ENCODE measurements at places on chromosomes 3 and 15. TPM values are rescaled to one million over a fixed set of nuclear protein-coding genes. Genes with fewer than 3 reads are reported as not detected.

- peaks cover 20% of the 10 kb centered on the region for H3K4me1 ChIP-seq
- no peak for DNase-seq
- H3K27me3 ChIP-seq, result no peaks in the 10 kb centered on the region
- peaks cover 19% of the 10 kb centered on the region for H3K36me3 ChIP-seq
- no peak overlapping the region for H3K4me3 ChIP-seq
Observed at GRCh38 chr3:114584734-114585371, 291.0 kb downstream of the TIGIT start.

- no peak overlapping the region for H3K4me3 ChIP-seq
- no peak overlapping the region for H3K27ac ChIP-seq
- H3K4me1 ChIP-seq, result peaks cover 6% of the 10 kb centered on the region
- H3K27me3 ChIP-seq, result peaks cover 4% of the 10 kb centered on the region
Observed at GRCh38 chr3:185317674-185318073, 45.3 kb upstream of the MAP3K13 start.

The PCNP gene
- total RNA-seq, result 181 TPM

DNA sequence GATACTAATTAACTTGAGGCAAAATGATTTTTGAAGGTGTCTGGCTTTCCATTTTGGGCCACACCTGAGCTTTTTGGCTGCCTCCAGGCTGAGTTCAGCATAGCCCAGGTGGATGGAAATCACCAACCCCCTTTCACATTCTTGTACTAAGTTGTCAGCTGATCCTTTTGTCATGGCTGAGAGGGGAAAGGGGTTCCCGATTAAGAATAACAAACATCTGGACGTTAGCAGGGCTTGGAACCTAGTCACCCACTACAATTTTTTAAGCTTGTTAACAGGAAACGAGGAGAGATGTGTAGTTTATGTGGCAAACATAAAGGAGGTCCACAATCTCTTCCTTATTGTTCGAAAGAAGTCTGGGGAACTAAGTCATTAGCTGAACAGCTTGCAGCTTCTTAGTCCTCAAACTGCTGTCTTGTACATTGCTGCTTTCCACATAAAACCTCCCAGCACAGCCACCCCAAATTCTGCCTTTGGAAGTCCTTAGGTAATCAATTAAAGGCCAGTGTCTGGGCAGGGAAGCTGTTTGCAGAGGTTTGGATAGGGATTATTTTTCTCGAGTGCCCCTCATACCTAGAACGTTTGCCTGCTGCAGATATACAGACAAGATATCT is 5.0 kb downstream of the NR2F2 start:
- H3K27me3 ChIP-seq, result peaks cover 89% of the 10 kb centered on the region
- peaks cover 9% of the 10 kb centered on the region for H3K4me1 ChIP-seq
- no peak overlapping the region for H3K4me3 ChIP-seq

The ALG1L2 gene
- 0.56 TPM for total RNA-seq

Data from activated naive CD8-positive, alpha-beta T cell treated with anti-CD3 and anti-CD28 coated beads for 36 hours (primary cell).